ENCODE measurements at places on chromosomes 5 and 9.

DNA sequence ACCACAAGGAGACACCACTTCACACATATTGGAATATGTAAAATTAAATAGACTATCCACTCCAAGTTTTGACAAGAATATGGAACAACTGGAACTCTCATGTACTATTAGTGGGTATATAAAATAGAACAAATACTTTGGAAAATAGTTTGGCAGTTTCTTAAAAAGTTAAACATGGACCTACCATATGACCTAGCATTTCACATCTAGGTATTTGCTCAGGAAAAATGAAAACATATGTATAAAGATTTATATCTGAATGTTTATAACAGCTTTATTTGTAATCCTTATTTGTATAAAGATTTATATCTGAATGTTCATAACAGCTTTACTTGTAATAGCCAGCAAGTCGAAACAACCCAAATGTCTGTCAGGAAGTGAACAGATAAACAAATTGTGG lies 49.2 kb downstream of the ERP44 start:
- DNase-seq: no peak

DNA sequence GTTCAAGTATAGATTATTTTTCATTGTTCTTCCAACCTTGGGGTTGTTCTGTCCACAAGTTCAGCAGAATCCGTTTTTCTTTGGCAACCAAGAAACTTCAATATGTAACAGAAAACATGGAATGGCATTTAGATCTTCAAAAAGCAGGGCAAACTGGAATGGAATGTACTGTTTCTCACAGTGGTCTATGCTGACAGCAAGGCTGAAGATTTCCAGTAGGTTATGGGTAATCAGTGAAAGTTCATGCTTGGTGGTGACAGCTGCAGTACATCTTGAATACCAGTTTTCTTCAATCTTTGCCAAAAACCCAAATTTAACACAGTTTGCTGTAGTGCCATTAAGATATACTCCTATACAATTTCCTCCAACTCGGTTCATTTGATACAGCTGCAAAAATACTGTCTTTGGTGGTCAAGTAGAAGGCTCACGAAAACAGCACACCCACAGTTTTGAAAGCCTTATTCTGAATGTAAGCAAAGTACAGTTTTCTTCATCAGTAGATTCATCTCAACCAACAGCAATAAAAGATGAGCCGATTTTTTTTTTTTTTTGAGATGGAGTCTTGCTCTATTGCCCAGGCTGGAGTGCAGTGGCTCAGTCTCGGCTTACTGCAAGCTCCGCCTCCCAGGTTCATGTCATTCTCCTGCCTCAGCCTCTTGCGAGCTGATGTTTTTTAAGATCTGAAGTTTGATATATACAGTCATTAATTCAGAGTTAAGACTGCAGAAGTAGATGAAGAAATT lies 4.9 kb downstream of the TRIM52 start:
- DNase-seq: no peak

- no peak for DNase-seq
Observed at GRCh38 chr9:115167175-115167574, 49.2 kb upstream of the TNC start.

- no peak for DNase-seq
Observed at GRCh38 chr9:93597871-93598646, 21.7 kb downstream of the PHF2 start.

DNA sequence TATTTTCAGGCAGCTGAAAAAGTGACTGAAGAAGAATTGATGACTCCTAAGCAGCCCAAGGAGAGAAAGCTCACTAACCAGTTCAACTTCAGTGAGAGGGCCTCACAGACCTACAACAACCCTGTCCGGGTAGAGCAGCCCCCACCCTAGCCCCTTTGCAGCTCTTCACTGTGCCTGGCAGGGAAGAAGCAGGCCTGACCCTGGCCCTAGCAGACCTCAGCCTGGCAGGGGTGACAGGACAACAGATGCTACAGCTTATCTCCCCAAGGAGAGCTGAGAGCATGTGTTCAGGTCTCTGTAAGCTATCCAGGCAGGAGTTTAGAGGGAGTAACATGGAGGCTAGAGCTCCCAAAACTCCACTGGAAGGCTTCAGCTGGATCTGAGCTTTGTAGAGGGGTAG lies 31.8 kb downstream of the DNAI1 start:
- no peak for DNase-seq

GRCh38 chr9:91285729-91286353 lies 75.9 kb downstream of the AUH start:
- DNase-seq: no peak

GRCh38 chr9:79570448-79571308 lies 1.1 kb upstream of the TLE4 start:
- no peak for DNase-seq

DNA sequence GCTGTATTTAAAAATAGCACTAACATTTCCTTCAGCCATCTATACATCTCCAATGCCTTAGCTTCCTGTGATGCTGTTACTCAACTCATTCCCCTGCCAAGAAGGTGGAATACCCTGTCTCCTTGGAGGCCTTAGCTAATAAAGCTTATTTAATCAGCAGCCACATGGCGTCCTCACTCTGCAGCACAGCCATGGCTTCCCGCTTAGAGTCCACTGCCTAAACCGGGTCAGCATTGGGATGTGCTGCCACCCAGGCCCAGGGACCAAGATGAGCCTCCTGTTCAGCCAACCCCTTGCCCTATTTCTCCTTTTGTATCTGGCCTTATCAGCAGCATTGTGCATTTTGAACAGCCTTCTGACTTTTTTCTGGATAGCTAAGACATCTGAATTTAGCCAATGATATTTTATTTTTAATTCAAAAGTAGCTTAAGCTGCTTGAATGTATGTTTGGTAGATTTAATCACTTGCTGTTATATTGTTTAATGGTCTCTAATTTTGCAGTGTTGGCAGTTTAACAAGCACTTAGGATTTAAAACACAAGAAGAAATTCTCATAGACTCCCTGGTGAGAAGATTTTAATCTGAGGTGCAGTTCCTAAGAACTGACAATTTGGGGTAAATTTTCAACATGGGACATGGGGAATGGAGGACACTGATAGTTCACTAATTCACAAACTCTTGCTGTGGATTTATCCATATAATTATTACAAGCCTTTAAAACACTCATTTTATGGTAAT lies 113.0 kb downstream of the RPS23 start:
- DNase-seq: peak; percentile 9

DNA sequence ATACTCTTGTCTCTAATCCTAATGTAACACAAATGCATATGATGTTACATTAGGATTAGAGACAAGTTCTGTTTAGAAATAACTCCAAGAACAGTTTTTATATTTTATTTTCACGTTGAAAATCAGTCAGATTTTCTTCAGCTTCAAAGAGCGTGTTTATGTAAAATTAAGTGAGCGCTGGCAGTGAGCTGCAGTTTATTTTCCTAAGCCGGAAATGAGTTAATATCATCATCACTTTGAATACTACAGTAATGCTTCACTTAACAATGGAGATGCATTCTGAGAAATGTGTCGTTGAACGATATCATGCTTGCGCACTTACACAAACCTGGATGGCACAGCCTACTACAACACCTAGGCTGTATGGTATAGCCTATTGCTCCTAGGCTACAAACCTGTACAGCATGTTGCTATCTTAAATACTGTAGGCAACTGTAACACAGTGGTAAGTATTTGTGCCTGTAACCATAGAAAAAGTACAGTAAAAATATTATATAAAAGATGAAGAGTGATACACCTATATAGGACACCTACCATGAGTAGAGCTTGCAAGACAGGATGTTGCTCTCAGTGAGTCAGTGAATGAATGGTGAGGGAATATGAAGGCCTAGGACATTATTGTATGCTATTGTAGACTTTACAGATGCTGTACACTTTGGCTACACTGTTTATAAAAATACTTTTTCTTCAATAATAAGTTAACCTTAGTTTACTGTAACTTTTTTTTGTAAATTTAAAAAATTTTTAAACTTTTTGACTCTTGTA lies 65.9 kb upstream of the C5orf46 start:
- no peak for DNase-seq

- no peak for DNase-seq
Observed at GRCh38 chr9:28941856-28942255, 1368.6 kb upstream of the C9orf72 start.

DNA sequence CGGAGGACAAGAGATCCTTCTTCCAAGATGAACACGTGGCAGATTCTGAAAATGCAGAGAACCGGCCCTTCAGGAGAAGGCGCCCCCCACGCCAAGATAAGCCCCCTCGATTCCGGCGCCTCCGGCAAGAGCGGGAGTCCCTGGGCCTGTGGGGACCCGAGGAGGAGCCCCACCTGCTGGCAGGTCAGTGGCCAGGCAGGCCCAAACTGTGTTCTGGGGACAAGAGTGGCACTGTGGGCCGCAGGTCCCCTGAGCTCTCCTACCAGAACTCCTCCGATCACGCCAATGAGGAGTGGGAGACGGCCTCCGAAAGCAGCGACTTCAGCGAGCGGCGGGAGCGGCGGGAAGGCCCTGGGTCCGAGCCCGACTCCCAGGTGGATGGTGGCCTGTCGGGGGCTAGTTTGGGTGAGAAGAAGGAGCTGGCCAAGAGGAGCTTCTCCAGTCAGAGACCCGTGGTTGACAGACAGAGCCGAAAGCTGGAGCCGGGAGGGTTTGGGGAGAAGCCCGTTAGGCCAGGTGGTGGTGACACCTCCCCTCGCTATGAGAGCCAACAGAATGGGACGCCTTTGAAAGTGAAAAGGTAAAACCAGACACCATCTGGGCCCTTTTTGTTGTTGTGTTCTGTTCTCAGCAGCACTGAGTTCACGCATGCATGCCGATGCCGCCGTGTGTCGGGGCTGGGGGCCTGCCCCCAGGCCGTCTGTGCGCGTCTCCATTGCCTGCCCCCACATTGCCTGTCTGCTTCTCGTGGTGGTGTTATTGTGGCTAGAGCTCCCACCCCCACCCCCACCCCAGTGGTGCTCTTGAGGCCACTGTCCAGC lies 26.6 kb upstream of the POMT1 start:
- no peak for DNase-seq

- no peak for DNase-seq
Observed at GRCh38 chr5:122141751-122142150, 12.4 kb downstream of the ZNF474 start.

DNA sequence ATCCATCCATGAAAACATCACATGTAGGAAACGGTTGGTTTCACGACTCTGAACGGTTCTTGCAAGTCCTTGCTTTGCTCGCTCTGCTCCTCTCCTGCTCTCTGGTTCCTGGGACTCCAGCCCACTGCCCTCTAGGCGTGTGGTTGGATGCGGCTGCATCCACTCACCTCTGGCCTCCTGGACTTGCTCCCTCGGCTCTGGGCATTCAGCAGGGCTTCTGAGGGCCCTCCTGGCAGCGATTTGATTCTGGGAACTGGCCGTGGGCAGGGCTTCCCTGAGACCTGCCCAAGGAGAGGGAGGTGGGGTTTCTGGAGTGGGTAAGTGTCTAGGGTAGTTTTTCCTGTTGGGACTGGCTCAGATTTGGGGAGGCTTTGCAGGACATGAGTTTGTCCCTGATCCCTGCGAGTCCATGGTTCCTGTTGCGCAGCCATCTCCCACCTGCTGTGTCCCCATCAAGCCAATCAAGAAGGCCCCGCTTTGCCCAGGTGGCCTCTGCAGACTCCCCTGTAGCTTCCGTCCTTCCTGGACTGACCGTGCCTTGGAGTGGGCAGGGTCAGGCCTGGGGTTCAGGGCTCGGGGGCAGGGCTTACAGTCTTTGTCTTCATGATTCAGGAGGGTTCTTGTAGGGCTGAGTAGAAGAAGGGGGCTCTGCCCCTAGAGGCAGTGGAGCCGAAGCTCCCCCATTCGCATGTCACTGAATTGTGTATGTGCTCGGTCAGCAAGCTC lies 192.3 kb downstream of the CACNA1B start:
- DNase-seq: no peak

- no peak for DNase-seq
Observed at GRCh38 chr9:84154320-84154719, 173.7 kb downstream of the RMI1 start.

Data from NCI-H146 (cell line).